Effector memory CD4-positive, alpha-beta T cell (primary cell): ENCODE measurements at places on chromosomes 4 and X.

DNA sequence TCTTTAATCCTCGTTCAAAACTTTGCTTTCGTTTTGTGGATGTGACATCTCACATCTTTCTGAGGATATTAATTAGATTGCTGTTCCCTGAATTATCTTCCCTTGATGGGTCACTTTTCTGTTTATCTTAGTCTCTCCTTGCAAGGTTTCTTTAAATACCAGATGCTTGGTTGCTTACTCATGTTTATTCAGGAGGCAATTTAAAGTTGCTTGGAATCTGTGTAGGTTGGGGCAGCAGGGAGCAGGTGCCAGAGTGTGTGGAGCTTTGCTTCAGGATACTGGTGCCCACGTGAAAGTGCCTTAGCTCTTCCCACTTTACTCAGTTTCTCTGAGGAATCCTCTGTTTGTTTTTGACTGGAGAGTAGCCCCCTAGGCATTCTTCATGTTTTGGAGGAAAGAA, 24.0 kb downstream of the ANAPC4 start:
- DNase-seq: no peak

DNA sequence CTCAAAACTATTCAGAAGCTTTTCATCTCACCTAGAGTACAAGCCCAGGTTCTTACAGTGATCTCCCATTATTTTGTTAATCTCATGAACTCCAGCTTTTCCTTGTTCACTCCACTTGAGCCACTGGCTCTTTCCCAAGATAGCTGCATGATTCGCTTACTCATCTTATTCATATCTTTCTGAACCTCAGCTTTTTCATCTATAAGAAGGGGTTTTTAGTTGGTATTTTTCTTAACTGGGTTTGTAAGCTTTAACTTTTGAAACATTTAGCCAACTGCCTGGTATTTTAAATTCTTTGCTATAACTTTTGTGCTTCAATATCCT, 24.0 kb downstream of the GIMD1 start:
- DNase-seq: no peak

DNA sequence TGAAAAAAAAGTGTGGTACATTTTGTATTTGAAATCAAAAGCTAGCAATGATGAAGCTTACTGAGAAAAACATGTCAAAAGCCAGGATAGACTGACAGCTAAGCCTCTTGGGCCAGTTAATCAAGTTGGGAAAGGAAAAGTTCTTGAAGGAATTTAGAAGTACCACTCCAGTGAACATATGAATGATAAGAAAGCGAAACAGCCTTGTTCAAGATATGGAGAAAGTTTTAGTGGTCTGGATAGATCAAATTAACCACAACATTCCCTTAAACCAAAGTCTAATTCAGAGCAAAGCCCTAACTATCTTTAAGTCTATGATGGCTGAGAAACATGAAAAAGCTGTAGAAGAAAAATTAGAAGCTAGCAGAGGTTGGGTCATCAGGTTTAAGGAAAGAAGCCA, 268.3 kb downstream of the PDHA2 start:
- DNase-seq: no peak

DNA sequence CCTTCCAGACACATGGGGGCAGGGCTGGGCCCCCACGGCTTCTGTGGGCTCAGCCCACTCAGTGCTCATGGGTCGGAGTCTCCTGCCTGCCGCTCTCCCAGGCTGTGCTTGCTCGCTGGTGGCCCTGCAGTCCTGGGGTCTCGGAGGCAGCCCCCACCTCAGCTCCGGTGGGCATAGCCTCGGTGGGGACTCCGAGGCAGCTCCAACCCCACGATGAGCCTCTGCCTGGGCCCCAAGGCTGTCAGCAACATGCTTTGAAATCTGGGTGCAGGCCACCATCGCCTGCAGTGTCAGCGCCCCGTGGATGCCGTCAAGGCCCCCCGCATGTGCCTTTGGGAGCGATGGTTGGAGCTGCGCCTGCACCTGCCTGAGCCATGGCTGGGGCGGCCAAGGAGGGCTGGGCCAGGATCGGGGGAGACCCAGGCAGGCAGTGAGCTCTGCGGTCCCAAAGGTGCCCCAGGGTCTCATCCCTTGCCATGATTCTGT, 30.2 kb upstream of the SPON2 start:
- DNase-seq: no peak

DNA sequence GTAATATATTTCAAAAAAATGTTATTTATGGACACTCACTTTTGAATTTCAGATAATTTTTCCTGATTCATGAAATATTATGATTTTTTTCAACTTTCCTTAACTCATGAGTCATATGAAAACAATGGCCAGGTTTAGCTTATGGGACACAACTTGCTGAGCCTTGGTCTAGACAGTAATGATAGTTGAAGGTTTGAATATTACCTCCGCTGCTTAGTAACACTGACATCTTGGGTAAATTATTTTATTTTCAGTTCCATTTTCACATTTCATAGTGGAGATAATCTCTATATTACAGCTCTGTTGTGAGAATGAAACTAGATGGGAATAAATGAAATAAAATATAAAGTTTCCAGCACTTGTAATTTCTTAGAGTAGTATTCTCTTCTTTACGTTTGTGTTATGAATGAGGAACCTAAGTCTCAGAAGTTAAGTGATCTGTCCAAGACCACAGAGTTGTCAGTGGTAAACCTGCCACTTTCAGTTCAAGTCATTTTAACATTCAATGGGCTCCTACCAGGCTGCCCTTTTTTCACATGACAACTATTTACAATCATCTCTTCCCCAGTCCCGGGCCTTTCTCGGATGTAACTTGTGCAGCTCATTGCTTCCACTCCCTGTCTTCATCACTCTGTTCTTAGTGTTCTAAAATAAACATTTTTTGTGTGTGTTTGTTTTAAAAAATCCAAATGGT, 46.8 kb upstream of the GC start:
- DNase-seq: no peak

DNA sequence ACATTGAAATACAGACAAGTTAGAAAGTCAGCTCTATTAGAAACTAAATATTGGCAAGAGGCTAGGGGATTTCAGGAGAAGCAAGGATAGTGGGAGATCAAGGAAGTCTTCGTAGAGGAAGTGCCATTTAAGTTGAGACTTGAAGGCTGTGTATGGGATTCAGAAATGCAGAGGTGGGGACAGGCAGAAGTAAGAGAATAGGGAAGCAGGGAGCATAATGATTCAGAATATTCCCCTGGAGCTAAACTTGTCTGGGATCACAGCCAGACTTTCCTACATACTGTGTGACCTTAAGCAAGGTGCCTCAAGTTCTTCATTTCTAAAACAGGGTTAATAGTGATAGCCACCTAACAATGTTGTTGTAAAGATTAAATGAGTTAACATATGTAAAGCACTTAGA, 108.8 kb downstream of the DDIT4L start:
- no peak for DNase-seq

- no peak for DNase-seq
Observed at GRCh38 chrX:109475174-109475891, 6.6 kb downstream of the GUCY2F start.

DNA sequence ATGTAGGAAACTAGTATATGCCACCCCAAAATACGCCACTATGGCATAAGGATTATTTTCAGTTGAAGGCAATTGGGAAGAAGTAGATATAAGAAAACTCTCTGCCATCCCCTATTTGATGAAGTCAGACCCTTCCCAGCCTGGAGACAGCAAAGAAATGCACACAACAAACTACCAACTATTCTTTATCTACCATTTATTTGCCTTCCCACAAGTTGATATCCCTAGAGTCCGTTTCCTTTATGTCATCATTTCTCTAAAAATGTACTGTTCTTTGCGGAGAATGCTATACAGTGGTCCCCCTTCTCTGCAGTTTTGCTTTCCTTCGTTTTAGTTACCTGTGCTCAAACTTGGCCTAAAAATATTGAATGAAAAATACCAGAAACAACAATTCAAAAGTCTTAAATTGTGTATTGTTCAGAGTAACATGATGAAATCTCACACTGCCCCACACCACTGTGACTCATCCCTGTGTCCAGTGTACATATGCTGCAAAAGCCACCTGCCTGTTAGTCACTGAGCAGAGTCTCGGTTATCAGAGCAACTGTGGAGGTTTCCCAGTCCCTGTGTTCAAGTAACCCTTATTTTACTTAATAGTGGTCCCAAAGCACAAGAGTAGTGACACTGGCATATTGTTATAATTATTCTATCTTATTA, 152.3 kb downstream of the WDFY3 start:
- no peak for DNase-seq
